HEK293T (cell line): ENCODE measurements at places on chromosomes 6 and 20.

DNA sequence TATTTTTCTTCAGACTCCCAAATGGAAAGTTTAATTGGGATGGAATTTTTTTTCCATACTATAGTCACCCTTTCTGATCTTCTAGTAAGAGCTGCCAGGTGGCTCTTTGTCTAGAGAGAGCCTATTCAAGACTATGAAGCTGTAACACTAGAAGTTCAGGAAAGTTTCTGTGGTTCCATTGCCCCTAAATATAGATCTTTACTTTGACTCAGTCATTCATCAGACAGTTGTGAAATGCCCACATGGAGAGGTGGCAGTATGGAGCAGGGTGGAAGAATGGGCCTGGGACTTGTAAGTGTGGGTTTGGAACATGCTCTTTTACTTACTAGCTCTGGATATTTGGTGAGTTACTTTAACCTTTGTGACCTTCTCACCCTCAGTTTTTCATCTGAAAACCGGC is 87.8 kb downstream of the CTNNBL1 start:
- DNase-seq = no peak

GRCh38 chr6:101741474-101742171 is 348.1 kb downstream of the GRIK2 start:
- DNase-seq = no peak

DNA sequence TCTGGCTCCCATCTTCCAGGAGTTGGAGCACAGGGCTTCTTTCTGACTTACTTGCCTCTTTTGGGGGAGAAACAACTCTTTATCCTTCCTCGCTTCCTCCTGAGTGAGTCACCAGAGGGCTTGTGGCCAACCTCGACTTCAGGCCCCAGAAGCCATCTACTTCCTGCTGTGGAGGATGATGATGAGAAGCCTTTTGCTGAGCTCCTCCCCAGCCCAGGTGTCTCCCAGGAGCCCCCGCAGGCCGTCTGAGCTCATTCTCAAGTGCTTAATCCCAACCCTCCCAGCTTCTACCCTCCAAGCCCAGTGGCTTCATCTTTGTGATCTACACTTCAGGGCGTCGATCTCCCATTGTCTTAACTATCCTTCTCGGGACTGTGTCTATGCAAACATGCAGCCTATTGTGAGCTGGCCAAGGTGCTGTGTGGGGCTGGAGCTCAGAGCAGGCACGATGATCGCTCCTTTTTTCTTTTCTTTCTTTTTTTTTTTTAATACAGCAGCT is 27.9 kb downstream of the SDCBP2 start:
- no peak for DNase-seq

- DNase-seq = no peak
These were observed 8.8 kb downstream of the CD109 start for GRCh38 chr6:73704798-73705197.

DNA sequence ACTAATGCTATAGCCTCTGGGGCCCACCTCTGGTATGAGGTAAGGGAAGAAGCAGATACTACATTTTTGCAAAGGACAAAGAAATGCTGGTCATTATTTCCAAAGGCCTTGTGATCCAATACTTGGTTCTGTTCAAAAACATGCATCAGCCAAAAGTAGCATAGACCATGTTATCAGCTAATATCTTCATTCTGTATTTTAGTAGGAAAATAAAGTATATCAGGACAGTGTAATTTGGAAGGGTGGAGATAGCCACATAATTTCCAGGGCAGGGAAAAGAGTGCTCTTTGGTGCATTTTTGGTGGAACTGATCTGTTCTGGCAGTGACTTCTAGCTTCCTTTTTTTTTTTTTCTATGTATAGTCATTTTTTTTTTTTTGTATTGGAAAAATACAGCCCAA is 258.0 kb upstream of the SOX4 start:
- no peak for DNase-seq

GRCh38 chr6:36020154-36020553 is 4.3 kb downstream of the SLC26A8 start:
- DNase-seq = no peak

DNA sequence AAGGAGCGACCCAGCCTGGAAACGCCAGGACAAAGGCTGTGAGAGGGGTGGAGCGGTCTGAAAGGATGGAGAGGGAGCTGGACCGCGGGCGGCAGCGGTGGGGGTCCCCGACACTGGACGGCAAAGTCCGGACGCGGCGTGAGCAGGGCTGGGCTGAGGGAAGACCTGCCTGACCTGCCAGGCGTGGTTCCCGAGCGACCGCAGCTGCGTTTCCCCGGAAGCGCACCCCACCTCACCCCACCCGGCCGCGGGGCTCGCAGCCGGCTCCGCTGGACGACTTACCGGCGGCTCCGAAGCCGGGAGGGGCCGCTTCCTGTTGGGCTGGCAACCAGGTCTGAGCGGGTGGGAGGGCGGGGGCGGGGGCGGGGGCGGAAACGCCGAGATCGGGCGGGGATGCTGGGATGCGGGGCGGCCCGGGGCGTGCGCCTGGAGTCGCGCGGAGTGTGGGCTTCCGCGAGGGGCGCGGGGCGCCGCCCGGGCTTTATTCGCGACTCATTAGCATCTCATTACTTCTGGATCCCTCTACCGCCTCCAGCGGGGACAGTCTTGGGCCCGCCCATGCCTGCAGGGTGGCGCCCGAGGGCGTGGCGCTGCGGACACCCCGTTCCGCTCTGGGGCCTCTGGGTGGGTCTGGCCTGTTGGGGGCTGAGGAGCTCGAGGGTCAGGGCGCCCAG is at the start of gene MICAL1:
Gene MICAL1 (minus strand): TSS at position 336 of the 674 bp plus-strand sequence. CDS start 1,576 bp downstream, outside the sequence.
- peak; percentile 58 for DNase-seq

DNA sequence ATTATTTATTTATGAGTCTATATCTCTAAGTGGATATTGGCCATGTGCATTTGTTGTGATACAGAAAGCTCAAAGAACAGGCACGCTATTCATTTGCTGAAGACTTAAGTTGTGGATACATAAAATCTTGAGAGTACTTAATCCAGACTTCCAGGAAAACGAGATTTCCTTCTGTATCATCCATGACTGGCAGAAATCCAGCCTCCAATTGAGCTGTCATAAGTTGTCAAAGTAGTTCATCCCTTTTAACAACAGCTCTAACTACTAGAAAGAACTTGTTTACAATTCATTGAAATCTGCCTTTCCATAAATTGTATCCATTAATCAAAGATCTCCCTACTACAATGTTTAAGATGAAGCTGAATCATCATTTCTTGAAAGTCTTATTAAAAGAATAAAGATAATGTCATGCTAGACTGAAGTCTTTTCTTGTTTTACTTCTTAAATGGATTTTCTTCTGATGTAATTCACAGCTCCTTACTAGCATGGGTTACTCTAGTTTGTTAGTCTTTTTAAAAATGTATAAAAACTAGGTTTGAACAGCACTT is 447.3 kb upstream of the CITED2 start:
- no peak for DNase-seq

DNA sequence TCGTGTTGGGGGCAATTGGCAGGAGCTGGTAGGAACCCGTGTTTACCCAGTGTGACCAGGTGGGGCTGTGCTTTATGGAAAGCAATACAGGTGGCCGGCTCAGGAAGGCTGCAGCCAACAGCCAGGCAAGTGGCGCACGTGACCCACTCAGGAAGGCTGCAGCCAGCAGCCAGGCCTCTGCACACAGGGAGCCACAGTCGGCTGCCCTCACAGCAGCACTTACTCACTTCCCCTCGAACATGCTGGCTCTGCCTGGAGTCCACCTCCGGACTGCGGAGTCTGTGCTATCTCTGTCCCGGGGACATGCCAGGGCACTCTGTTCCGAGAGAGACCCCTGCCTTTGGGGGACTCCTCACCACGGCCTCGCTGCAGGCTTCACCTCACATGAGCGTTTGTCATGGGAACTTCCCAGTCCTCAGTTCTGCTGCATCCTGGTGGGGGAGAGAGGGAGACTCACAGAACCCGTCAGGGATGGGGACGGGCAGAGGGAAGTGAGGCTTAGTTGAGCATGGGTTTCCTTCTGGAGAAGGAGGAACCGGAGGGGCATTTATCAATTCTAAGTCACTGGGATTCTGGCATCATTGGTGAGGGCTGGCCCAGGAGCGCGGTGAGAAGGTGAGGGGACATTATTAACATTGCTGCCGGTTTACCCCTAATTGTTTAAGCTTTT is 76.8 kb downstream of the TTLL2 start:
- no peak for DNase-seq

GRCh38 chr6:53310771-53311585 is 37.8 kb downstream of the ELOVL5 start:
- no peak for DNase-seq

DNA sequence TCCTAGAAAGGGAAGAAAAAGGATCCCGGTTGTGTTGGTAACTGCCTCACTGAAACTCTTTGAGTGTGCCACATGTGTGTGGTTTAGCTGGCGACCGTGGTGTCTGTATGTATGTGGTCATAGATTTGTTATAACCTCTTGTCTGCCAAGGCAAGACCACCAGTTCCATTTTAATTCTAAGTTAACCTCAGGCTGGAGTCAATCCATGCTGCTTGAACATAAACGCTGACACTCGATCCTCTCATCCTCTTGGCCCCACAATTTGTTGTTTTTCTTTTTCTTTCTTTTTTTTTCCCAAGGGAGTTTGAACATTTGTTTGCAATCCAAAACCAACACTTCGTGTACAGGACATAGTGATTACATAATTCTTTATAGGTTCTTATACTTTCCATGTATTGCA is 318.9 kb upstream of the JAG1 start:
- no peak for DNase-seq

- DNase-seq = peak; percentile 13
These were observed 6.6 kb downstream of the PRSS35 start for GRCh38 chr6:83518816-83519480.

DNA sequence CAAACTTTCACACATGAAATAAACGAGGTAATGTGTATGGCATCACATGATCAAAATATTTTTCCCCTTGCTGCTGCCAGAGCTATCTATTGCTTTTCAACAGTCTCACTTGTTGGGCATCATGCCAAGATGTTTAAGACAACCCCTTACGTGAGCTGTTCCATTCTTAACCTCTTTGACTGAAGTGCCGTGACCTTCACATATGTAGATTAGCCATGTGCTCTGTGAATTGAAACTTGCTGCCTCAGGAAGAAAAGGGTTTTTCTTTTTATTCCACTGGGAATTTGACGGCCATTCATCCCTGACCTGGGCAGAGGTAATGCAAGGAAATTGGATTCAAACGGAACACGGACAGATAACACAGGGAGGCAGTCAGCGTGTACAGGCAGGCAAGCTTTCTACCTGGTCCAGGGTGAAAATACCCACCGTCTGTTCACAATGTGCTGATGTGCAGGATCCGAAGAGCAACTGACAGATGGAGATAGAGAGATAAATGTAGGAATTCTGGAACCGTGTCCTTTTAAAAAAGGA is 14.2 kb downstream of the ARID1B start:
- DNase-seq = peak; percentile 48

DNA sequence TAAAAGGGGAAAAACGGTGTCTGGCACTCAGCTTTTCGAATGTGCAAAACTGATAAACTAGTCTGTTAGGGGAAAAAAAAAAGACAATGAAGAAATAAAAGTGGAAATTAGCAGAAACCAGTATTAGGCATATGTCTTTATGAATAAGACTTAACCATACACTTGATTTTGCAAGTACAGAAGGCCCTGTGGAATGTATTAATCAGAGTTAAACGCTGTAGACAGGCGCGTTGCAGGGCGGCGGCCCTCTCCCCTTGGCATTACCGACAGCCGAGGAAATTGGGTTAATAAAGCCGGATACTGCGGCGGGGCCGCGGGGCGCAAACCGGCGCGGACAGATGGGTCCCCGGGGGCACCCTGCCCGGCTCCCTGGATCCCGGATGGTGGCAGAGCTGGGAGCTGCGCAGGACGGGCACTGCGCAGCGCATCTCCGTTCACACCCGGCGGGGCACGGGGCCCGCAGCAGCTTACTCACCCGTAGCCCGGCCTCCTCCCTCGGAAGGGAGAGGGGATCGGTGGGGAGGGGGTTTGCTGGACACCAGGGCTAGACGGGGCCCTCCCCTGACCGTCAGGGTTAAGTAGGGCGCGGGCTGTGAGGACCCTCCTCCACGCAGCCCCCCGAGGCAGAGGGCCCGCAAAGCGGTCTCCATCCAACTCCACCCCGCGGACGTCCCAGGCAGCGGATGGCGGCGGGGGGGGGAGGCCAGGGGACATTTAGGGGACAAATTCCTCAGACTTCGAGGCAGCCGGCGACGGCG is 2.0 kb downstream of the BHLHE23 start:
- DNase-seq = no peak

DNA sequence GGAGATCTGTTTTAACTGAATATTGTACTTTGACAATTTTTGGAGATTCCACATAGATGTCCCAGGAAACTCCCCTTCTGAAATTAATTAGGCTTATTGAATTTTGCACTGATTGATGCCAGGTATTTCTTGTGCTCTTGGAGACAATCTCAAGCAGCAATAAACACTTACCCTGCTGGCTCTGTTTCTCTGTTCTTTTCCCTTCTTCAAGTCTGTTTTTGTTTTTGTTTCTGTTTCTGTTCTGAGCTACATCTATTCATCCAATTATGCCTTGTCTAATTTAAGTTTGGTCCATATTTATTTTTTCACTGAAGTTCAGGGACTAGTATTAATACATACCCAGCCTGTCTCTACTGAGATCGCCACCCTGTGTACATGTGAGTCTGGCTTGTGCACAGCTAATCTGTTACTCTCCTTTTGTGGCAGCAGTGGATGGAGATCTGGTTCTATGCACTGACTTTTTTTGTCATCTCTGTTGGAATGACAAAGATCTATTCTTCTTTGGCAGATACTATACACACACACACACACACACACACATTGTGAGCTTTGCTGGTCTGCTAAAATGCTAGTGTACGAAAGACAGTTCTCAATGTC is 51.9 kb downstream of the IL22RA2 start:
- no peak for DNase-seq

DNA sequence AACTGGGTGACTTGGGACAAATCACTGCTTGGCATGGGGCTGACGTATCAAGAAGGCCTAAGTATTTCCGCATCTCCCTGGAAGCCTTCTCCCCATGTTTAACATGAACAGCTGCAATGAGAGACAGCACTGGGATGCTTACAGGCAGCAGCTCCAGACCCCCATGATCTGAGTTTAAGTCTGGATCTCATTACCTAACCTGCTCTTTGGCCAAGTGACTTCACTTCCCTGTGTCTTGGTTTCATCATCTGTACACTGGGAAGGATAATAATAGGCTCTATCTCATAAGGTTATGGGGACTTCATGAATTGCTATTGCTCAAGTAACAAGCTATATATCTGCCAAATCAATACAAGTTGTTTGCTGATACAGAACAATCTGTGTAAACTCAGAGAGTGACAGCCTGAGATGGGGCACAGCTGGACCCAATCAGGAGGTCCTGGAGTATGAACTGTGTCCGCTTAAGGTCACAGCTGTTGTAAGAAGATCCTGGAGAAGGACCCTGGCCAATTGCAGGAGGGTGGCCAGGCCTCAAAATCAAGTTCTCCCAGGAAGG is 56.0 kb downstream of the TGM2 start:
- no peak for DNase-seq

- no peak for DNase-seq
These were observed 11.8 kb upstream of the CAP2 start for GRCh38 chr6:17381424-17382147.

- no peak for DNase-seq
These were observed 31.1 kb downstream of the RBM38 start for GRCh38 chr20:57422254-57422653.
